IMR-90 (cell line): ENCODE measurements at places on chromosomes 6 and 20.

GRCh38 chr20:48538058-48538825, 289.6 kb downstream of the PREX1 start:
- peak; percentile 52 for DNase-seq

DNA sequence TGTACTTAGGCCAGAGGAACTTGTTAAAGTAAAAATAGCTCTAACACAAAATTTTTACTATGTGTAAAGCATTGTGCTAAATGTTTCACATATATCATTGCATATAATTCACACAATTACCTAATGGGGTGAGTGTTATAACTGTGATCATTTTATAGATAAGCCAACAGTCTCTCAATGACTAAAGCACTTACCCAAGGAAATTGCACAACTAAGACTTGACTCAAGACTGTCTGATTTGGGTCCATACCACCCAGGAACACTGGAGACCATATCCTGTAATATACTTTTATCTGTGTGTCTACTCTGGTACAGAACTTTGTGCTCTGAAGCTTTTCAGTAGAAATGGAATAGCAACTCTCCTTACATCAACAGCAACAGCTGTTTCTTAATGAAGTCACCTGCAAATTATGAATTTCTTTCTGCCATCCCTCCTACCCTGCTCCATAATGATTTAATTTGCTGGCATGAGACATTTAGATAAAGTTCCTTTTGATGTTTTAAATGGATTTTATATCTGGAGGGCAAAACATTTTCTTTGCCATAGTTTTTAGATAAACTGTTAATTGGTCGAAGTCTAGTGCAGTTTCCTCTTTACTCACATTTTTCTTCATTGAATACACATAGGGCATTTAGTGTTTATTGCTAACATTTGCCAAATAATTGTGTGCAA, 47.5 kb downstream of the TSPYL4 start:
- no peak for DNase-seq

GRCh38 chr6:87700397-87701343, 1.4 kb downstream of the AKIRIN2 start:
- peak; percentile 62 for DNase-seq

- peak; percentile 46 for DNase-seq
Measured at GRCh38 chr6:137241481-137242038, 22.4 kb upstream of the IFNGR1 start.

DNA sequence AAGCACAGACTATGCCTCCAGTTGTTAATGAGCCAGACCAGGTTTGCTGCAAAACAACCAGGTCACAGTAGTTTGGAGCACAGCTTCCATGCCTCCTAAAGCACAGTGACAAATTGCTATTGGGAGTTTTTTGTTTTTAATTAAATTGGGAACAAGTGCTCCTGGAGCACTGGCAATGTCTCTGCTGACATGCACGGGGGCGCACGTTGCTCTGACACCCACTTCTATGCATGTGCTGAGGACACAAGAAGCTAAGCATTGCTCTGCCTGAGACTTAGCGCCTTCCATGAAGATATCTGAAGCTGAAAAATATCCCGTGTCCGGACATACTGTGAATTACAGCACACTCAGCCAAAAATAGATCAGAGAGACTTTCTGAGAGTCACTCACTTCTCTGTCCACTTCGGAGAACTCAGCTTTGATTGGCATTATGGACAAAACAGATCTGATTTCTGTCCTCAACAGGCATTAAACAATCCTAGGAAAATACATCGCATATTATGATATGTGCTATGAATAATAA, 18.6 kb upstream of the GGTLC1 start:
- DNase-seq: no peak

- no peak for DNase-seq
Measured at GRCh38 chr20:38728911-38729642, 4.8 kb downstream of the SLC32A1 start.
